ENCODE measurements at places on chromosomes 5 and 9. TPM values are rescaled to one million over a fixed set of nuclear protein-coding genes. Genes with fewer than 3 reads are reported as not detected.

The PAXX gene
- 106 TPM for total RNA-seq

The IFNA13 gene
- not detected for total RNA-seq

The FAM81B gene
- not detected for total RNA-seq

The CEP72 gene
- 20.4 TPM for total RNA-seq

The PTRH1 gene
- 43.9 TPM for total RNA-seq

The CCL27 gene
- total RNA-seq: 0.43 TPM

The OSMR gene
- total RNA-seq: 0.16 TPM

The ADAMTSL2 gene
- 0.14 TPM for total RNA-seq

GRCh38 chr9:71384343-71384742, 262.9 kb upstream of the TRPM3 start:
- DNase-seq: no peak

- no peak for DNase-seq
Measured at GRCh38 chr9:87108661-87109060, 161.4 kb upstream of the GAS1 start.

GRCh38 chr5:7927466-7928375, 58.8 kb downstream of the MTRR start:
- no peak for DNase-seq

DNA sequence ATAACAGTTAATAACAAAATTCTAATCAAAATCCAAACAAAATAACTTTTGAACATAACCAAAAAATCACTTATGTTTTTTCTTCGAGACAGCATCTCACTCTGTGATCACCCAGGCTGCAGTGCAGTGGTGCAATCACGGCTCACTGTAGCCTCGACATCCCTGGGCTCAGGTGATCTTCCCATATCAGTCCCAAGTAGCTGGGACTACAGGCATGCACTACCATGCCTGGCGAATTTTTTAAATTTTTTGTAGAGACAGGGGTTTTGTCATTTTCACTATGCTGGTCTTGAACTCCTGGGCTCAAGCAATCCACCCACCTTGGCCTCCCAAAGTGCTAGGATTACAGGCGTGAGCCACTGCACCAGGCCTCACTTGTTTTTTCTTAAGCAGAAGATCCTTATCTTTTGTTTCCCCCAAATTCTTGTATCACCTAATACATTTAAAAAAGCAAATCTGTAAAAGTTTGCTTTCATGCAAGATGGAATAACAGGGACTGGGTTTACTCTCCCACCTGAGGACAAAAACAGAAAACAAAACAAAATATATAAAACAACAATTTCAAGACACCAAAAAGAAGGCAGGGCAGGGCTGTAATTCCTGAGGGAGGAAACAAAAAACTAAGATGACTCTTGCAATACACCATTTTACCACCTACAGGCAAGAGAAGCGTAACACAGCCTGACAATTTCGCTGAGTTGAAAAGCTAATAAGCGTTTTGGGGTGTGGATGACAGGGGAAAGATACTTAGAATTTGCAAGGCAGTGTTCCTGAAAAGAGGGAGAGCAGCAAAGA, 71.4 kb downstream of the RAPGEF6 start:
- no peak for DNase-seq

GRCh38 chr5:127840809-127841208, 137.6 kb downstream of the CCDC192 start:
- DNase-seq: no peak

GRCh38 chr9:99257723-99258389, 35.8 kb downstream of the SEC61B start:
- DNase-seq: no peak

DNA sequence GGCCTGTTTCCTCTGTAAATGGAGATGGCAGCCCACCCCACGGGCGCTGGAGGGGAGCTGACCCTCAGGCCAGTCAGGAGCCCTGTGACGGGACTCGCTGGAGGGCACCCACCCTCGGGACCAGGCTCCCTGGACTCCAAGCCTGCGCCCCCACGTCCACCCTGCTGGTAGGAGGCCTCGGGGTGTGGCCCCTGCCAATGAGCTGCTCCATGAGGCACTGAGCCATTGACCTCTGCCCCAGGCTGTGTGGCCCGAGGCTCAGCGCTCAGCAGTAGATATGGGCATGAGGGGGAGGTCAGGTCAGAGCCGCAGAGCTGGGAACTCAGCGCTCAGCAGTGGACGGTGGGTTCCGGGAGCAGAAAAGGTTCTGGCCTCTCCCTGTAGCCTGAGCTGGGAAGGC, 52.3 kb upstream of the EGFL7 start:
- DNase-seq: no peak

DNA sequence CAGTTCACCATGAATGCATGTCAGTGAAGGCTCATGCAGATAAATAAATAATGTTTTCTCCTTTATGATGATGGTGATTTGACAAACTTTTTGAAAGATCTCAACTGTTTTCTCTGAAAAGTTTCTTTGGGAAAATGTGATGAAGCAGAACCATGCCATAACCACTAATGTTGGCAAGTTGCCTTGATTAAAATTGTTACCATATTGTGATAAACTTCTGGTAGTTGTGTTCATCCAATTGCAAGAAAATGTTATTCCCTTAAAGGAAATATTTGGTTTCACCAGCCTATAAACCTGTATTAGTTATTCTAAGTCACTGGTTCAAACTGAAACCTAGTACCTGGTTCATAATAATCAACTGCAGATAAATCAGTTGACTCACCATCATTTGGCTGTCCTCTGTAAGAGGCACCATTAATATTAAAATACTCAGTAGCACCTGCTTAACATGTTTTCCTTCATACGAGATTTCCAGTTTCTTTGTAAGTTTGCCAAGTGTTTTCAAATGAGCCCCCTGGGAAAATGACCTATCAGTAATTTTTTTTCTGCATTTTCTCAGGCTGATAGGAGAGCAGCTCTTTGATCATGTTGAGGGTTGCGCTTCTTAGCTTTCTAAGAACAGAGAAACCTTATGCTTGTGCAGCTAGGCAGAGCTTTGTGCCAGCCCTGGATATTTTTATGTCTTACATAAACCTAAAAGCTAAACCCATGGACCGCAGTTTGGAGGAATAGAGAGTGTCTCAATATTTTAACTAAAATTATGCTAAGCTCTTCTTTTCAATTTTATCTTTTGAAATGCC, 88.0 kb downstream of the LURAP1L start:
- DNase-seq: no peak

- no peak for DNase-seq
Measured at GRCh38 chr9:109974143-109974917, 194.3 kb downstream of the PALM2AKAP2 start.

DNA sequence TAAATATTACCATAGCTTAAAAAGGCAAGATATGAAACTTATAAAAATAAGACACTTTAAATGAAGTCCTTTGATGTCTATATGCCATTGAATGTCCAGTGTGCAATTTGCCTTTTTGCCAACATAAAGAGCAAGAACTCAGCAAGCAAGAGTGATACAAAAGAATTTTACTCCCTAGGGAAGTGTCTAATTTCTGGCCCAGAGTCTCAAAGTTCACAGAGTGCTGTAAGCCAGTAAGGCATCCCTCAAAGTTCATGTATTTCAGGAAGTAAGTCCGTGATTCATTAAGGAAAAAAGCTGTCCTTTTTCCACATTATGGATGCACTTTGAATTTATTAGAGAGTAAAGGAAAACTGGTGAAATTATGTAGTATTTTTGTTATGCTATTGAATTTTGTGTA, 185.2 kb downstream of the CCDC171 start:
- no peak for DNase-seq

DNA sequence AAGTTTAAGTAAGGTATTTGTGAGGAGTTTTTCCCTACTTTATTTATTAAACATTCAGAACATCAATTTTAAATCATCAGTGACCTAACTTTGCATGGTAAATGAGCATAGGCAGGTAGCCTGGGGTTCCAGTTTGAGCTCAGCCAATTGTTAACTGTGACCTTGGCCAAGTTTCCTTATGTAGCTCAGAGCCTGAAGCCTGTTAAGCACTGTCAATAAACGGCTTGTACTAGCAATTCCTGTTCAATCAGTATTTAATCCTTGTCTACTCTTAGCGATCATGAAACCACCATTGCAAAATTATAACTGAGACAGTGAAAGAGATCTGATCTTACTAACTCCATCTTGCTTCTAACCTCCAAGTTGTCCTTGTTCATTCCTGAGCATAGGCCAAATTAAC, 4.7 kb upstream of the SOWAHA start:
- no peak for DNase-seq

DNA sequence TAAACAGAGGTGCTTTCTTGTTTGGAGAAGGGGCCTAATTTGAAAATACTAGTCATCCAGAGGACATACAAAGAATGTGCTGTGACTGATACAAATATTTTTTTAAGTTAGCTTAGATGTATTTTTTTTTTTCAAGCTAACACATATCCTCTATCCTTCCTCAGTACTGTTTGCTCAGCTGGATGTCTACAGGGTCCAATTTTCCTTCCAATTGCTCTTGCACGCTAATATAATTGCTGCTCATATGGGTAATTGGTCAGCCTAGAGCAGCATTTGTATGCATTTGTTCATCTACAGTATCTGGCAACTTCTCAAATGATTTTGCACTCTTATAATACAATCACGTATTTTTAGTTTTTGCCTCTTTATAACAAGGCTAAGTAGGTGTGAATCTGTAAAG, 84.7 kb downstream of the ZDHHC21 start:
- DNase-seq: no peak

DNA sequence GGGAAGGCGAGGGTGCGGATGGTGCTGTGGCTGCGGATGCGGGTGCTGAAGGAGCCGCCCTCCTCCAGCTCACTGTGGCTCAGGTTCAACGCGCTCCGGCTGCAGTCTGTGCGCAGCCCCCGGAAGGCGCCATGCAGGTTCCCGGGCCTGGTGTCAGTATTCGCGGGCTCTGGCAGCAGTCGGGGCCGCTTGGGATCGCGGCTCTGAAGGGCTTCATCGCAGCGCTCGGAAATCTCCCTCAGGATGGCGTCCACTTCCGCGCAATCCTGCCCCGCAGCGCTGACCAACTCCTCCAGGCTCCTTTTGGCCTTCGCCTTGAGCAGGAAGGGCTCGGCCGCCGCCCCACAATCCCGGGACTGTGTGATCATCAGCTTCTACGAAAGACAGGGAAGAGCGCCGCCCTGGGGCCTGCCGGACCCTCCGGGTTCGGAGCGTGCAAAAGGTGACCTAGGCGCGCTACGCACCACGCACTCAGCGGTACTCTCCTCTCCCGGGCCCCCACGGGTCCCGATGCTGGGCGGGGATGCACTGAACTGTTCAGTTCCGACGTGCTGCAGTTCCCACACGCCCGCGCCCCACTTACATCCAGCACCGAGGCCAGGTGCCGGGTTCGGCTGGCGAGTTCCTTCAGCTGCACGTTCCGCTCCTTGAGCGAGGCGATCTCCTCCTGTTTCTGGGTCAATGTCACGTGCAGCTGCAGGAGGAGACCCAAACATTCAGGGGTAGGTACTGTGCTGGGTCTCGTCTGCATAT, 6.5 kb downstream of the MCIDAS start:
- no peak for DNase-seq
